ENCODE measurements at places on chromosomes 12 and 14.

DNA sequence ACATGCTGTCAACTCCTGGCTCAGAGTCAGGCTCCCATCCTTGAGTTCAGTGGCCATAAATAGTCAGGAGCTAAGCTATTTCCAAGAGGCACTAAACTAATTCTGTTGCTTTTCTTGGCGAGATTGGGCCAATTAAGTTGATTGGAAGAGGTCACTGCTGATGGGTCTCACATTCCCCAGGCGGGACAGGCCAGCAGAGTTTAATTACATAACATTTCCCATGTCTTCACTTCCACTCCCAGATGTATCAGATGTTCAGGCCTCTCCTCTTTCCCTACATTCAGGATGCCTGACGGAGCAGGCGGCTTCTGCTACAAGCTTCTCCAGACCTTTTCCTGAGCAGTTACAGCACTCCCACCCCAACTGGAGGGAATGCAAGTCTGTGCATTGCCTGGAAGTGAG is 5.3 kb downstream of the NTF3 start:
- no peak for DNase-seq

DNA sequence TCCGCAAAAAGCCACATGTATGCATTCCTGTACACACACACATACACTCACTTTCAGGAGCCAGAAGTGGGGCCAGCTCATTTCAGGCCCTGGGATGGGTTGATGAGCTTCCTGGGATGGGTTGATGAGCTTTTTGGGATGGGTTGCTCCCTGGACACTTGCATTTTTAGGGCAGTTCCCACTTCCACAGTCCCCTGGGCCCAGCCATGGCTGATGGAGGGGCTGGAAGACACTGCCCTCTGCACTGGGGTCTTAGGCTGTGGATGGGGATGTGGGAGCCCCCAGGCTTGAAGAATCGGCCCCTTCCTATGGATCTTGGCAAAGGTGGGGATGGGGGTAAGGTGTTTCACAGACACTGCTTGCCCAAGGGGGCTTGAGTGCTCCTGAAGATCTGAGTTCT is 12.7 kb downstream of the ACVRL1 start:
- no peak for DNase-seq

GRCh38 chr12:24929953-24930352 is 18.9 kb downstream of the BCAT1 start:
- DNase-seq, result no peak

GRCh38 chr14:75832621-75833297 is 149.0 kb downstream of the TGFB3 start:
- DNase-seq, result no peak

GRCh38 chr12:67705394-67706370 is 57.1 kb downstream of the DYRK2 start:
- DNase-seq, result no peak

DNA sequence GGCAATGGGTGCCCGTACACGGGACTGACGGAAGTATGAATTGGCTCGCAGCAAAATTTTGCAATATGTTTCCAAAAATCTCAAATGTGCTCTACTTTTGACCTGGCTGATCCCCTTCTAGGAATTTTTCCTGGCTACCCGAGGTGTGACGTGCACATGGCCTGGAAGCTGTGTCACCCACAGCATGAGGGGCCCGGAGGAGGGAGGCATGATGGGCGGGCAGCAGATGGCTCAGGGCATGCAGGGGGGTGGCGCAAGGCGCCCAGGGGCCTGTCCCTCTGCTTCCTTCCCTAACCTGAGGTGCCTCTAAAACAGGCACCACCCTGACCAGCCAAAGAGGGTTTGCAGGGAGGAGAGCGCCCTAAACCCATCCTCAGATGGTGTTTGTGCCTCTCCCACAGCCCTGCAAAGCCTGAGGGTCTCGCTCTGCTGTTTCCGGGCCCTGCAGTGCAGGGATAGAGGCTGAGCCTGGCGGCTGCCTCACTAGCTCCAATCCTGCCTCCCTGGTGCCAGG is 6.7 kb downstream of the GPR132 start:
- DNase-seq, result no peak

GRCh38 chr14:92582706-92583452 is 69.3 kb downstream of the RIN3 start:
- DNase-seq, result no peak

DNA sequence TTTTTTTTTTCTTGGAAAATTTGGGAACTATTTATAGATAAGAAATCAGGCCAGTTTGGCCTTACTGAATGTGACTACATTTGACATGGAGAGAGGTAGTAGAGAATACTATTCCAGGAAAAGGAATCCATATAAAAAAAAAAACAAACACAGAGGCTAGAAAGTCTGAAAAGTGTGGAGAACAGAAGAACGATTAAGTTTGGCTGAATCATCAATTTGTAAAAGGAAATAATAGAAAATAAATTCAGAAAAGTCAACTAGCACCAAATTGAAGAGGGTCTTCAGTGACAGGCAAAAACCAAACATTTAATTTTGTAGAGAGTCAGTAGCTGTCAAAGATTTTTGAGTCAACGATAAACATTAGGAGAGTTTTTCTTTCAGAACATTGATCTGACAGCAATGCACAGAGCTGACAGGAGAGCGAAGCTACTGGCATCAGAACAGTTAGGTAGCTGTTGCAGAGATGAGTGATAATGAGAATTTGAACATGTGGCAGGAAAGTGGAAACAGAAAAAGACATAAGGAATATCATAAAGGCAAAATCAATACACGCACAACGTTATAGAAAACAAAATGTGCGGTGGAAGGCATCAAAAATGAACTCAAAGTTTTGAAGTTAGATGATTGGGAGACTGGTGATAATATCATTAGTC is 241.2 kb downstream of the SOX5 start:
- DNase-seq, result no peak

- no peak for DNase-seq
These were observed 58.1 kb downstream of the NCOR2 start for GRCh38 chr12:124509300-124509675.

DNA sequence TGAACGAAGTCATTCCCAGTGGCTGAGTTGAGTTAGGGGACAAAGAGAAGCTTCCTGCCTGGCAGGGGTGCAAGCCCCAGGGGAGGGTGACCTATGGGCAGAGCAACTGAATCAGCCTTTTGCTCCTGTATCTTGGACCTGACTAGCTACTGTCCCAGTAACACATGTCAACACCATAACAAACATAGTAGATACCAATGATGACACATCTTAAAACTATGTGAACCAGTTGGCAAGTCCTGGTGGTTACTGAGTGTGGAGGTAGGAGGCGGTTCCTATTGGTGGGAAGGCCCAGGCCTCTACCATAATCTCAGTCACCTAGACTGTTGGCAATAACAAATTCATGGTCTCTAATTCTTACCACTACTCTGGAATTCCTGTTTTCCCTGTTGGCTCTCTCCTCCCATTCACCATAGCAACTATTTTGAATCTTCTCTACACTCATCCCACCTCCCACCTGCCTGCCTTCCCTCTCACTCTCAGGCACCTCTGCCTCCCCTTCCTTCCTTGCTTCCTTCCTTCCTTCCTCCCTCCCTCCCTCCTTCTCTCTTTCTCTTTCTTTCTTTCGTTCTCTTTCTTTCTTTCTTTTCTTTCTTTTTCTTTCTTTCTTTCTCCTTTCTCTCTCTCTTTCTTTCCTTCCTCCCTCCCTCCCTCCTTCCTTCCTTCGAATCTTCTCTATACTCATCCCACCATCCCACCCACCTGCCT is 8.1 kb upstream of the P2RX7 start:
- no peak for DNase-seq

GRCh38 chr12:88752183-88752582 is 171.9 kb upstream of the KITLG start:
- DNase-seq, result no peak

GRCh38 chr12:121181181-121181580 is 28.7 kb upstream of the P2RX4 start:
- DNase-seq, result no peak

GRCh38 chr12:40105265-40105514 is 691 bp downstream of the SLC2A13 start:
- DNase-seq, result no peak

- no peak for DNase-seq
These were observed 8.9 kb downstream of the RNASE11 start for GRCh38 chr14:20578784-20579502.

DNA sequence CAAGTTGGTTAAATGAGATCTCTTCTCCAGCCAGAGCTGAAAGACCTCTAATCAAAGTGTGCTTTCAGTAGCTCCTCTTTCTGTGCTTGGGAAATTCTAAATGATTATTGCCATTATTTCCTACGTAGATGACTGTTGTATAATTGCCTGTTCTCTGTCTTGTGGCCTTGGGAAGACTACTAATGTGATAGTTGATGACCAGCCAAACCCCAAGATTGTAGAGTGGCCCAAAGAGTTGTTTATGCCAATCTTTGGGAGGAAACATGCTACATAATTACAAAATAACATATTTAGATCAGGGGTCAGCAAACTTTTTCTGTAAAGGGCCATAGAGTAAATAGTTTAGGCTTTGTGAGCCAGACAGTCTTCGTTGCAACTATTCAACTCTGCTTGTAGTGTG is 135.1 kb upstream of the DIO2 start:
- DNase-seq, result no peak

DNA sequence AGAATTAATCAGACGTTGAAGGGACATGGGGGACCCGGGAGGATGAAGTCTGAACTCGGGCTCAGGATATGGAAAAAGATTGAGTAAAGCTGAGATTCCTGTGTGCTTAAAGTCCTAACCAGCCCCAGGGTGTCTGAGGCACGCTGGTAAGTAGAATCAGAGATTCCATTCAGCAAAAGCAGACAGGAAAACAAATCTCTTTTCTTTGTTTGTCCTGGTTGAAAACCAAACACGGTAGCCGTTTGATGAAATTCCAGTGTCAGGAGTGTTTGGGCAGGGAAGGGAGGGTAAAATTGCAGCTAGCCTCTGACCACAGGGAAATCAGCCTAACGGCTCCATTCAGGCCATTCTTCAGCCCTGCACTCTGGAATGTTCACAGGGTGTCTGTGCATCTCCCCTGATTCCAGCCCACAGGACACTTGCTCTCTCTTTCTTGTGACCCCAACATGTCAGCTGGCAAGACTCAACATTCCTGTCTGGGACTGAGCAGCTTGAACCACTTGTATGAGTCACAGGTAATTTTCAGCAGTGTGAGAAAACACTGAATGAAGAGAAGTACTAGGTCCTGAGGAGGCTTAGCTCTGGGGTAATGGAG is 31.0 kb downstream of the NINJ2 start:
- DNase-seq, result no peak
